ENCODE measurements at places on chromosomes 3 and 15. TPM values are rescaled to one million over a fixed set of nuclear protein-coding genes. Genes with fewer than 3 reads are reported as not detected.
A peak's percentile ranks its signal among the peaks of the same experiment; 100 is the strongest.

The CRTAP gene
- polyA plus RNA-seq, result 156 TPM

The TMIE gene
- 0.47 TPM for polyA plus RNA-seq

The MEGF11 gene
- 3.9 TPM for polyA plus RNA-seq

The PLA1A gene
- 7.3 TPM for polyA plus RNA-seq

The CD200 gene
- polyA plus RNA-seq, result 41.6 TPM

The EXD1 gene
- polyA plus RNA-seq, result 0.07 TPM

The LRRC34 gene
- polyA plus RNA-seq, result 18.1 TPM

The TTLL13 gene
- 0.45 TPM for polyA plus RNA-seq

The CFAP44 gene
- polyA plus RNA-seq, result 37.1 TPM

The PTH1R gene
- polyA plus RNA-seq, result 178 TPM

The SLC35A5 gene
- 78.2 TPM for polyA plus RNA-seq

The GOLGA8T gene
- polyA plus RNA-seq, result 0.35 TPM

The MOBP gene
- 0.22 TPM for polyA plus RNA-seq

The HEXA gene
- 125 TPM for polyA plus RNA-seq

The VEPH1 gene
- polyA plus RNA-seq, result 56.0 TPM

The CNTN4 gene
- 30.1 TPM for polyA plus RNA-seq

- DNase-seq, result no peak
Observed at GRCh38 chr15:39426552-39427532, 154.0 kb upstream of the THBS1 start.

GRCh38 chr3:160445854-160446253, 3.7 kb downstream of the TRIM59 start:
- no peak for DNase-seq

DNA sequence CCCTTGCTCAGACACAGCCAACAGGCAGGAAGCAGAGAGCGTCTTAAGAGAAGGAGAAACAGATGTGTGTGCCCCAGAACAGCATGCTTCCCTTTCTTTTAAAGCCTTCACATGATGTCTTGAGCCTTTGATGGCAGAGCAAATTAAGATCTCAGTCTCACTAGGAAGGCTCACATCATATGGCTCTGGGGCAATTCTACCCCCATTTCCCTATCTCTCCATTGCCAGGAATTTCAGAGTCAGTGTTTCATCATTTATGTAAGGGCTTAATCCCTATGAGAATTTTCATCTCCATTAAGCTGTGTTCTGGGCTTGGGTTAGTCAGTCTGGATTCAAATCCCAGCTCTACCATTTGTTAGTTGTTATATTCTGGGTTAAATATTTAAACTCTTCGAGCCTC, 41.4 kb upstream of the GLCE start:
- no peak for DNase-seq

GRCh38 chr3:177037241-177037640, 160.0 kb downstream of the TBL1XR1 start:
- no peak for DNase-seq

DNA sequence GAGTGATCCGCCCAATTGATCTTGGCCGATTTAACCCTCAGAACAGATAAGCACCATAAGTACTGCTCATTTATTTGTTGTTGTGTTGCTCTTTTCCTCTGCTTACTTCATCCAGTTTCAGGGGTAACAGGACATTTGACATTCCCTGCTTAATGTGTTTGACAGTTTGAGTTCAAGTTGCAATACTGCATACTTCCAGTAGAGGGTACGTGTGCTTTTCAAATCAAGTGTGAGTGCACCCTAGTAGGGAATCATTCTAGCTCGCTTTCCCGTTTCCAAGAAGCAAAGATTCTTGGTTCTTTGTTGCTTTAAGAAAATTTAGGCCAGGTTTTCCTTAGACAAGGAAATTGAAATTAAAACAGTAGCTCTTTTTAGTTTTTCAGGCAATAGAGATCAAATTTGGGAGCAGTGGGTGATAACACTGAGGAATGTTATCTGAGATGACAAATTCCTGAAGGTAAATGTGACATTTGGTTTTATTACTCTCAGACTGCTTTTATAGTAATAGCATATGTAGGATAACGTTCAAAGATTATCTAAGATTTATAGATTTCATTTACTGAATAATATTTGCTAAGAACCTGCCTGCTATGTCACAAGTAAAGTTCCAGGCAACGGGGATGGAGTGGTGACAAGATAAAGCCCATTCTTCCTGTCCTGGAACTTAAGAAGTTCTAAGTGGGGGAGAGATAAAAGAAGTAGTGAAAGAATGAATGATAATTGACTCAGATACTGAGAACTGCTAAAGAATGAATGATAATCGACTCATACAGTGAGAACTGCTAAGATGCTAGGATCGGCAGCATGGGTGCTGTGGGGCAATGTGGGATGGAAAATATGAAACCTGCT, 73.3 kb downstream of the SYNPR start:
- DNase-seq, result peak; percentile 63

- peak; percentile 31 for DNase-seq
Observed at GRCh38 chr15:100020189-100020588, 287.0 kb upstream of the LYSMD4 start.

DNA sequence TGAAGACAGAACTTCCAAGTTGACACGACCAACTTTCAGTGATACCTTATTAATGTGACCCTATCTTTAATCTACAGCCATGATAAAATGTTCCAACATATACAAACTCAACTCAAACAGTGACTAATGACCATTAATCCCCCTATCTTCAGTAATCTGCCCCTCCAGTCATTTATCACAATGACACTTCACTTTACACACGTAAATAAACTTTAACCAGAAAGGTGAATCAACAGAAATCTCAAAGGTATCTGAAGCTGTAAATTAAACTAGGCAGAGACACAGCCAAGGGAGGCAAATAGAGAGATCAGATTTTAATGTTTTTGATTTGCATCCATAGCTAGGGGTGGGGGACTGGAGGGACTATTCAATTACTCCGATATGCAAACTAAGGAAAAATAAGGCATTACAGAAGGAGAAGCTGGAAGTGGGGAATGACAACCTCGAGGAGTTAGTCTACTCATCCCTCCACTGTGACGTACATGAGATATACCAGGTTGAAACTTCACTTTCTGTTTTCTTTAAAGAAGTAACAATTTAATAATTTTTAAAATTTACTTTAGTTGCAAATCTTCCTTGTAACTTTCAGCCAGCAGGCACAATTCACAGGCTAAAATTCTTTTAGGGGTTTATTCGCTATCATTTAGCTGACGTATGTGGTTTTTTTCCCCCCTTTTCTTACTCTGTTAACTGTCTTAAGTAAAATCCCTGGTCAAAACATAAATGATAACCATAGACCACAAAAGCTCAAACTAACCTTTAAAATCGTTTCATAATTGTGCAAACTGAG, 751.0 kb downstream of the ROBO1 start:
- DNase-seq, result no peak

- DNase-seq, result no peak
Observed at GRCh38 chr3:197496746-197497125, 59.0 kb downstream of the BDH1 start.

GRCh38 chr3:142904639-142905436, 16.0 kb upstream of the PCOLCE2 start:
- DNase-seq, result no peak

DNA sequence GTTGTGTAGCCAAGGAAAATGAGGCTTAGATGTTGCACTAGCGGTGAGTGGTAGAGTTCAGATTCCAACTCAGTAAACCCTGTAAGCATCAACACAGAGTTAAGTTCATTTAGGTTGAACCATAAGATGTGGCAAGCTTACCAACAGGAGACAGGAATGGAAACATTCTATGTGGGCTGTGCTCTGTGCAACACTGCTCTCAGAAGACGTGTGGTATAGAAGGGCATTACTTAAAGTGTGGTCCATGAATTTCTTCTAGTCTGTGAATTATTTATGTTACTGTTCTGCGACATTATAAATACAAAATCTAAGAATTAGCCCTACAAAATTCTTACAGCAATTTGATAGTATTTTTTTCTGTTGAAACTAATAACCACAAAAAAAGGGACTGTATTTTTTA, 213.3 kb downstream of the GRM7 start:
- DNase-seq, result no peak

DNA sequence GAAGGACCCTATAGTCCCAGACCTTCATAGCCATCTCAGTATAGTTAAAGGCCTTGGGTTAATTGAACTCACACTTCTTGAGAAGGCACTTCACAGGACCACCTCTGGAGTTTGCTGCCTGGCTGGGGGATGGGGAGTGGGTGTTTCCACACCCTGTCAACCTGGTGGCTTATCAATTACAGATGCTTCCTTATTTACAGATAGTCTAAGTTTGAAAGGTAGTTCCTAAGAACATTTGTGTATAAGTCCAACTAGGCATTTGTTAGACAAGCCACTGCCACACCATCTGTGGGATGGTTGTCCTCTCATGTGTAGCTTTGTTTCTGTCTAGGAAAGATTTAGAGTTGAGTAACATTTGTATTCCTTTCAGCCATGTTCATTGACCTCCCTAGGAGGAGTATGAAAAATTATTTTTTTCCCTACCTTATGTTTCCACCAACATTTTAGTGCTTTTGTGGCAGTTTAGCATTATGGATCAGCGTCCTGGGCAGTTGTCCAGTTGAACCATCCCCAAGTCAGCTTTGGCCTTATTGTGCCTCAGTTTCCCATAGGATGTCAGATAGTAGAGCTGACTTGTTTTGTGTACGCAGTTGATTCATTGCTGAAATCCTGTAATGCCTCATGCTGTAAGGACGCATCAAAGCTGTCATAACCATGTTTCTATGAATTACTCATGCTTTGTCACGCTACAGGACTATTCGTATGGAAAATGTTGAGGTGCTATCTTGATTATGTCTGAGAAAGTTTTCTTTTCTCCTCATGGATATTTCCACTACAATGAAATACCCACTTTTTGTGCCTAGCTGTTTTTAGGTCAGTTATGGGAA, 21.2 kb upstream of the SIAH2 start:
- DNase-seq, result no peak

GRCh38 chr15:37934340-37934739, at the start of gene TMCO5A:
Gene TMCO5A (plus strand): TSS chr15:37934640. CDS start chr15:37936324, 1,684 bp downstream.
- no peak for DNase-seq

- no peak for DNase-seq
Observed at GRCh38 chr15:59203657-59204056, 3.0 kb upstream of the LDHAL6B start.

DNA sequence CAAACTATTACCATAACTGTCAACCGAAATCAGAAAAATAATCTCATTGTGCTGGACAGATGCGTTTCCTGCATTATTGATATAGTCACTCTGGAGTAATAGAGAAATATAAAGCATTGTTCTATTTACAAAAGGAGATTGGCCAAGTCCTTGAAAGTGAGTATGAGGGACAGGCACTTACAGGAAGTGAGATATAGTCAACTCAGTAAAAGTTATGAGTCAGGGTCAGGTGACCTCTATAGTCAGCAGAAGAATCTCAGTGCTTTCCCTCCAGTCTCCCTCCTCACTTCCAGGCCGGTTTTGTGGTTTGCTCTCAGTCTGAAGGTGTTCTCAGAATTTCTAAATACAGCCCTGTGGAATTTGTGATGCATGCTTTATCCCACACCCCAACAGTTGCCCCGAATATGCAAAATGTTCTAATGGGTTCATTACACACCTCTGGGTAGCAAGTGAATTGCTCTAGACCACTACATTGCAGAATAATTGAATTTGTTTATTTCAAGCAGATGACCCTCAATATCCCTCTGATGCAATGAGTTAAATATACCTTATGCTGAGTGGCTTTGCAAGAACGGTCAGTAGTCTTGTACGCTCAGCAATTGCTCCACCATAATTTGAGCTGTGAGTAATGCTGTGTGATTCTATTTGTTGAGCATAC, 787.7 kb downstream of the MCTP2 start:
- DNase-seq, result no peak

DNA sequence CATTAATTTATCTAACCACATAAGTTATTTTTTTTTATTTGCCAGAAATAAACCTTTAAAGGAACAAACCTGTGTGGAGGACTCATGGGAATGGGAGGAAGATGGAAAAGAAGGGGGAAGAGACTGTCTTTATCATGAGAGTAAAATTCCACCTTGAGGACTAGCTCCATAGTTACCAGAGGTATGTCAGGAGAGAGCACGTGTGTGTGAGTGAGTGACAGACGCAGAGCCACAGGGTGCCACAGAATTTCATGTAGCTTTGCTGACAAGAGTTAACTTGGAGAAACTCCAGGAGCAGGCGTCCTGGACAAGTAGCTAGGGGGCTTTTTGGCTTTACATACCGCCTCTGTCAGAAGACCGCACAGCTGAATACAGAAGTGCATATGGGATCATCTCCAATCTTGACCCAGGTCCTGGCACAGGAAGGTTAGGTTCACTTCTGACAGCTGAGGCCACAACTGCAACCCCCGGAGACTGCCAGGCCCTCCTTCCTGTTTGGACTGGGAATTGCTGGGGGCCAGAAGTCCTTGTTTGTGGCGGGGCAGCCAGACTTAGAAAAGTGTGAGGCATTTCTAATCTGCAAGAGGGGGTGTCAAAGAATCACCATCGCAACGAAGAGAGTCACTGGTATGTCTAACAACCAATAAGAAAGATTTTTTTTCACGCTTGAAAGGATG, 197.8 kb upstream of the TPM1 start:
- DNase-seq, result no peak

DNA sequence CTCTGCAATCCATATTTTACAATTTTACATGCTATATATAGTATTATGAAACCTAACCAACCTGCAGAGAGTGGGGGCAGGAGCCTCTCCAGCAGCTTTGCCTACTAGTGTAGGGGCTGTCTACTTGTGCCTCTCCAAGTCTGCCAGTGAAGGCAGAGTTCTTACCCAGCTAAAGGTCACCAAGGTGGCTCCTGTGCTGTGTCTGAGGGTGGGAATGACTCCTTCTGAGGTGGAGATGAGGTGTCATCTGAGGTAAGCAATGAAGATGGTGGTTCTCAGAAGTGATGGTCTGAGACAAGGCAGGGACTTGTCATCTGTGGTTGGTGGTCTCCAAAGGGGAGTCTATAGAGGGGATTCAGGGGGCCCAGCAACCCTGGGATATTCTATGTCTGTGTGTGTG, 47.5 kb downstream of the SACM1L start:
- no peak for DNase-seq

- DNase-seq, result peak; percentile 79
Observed at GRCh38 chr15:68599560-68600071, 20.8 kb downstream of the CORO2B start.

- peak; percentile 66 for DNase-seq
Observed at GRCh38 chr3:192444096-192444790, 283.1 kb downstream of the FGF12 start.

GRCh38 chr3:171165499-171165921, 139.0 kb upstream of the SLC2A2 start:
- no peak for DNase-seq

DNA sequence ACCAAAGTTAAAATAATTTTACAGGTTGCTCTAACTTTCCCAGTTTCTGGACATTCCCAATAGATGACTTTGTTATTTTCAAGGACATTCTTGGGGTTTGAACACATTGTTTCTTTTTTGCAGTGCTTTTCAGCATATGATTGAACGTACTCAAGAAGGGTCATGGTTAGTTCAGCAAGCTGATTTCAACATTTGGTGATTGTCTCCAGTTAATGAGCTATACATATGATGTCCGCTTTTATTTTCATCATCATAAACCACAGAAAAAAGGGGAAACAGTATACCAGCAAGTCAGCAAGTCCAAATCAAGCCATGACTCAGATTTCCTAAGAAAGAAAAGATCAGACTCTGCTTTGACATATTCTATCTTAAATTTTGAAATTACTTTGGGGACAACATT, 69.4 kb downstream of the B3GALNT1 start:
- DNase-seq, result no peak

GRCh38 chr3:120098710-120099109, 4.5 kb upstream of the GSK3B start:
- no peak for DNase-seq
